ENCODE measurements at places on chromosomes 5 and 9. TPM values are rescaled to one million over a fixed set of nuclear protein-coding genes. Genes with fewer than 3 reads are reported as not detected.

PCDHA10 gene
- 0.68 TPM for total RNA-seq

PKD2L2 gene
- total RNA-seq = not detected

SCGB3A2 gene
- not detected for total RNA-seq

ADAMTS12 gene
- 3.5 TPM for total RNA-seq

IL33 gene
- total RNA-seq = 0.06 TPM

ANAPC2 gene
- 11.3 TPM for total RNA-seq

SLC27A6 gene
- total RNA-seq = 1.1 TPM

GRIN1 gene
- 0.06 TPM for total RNA-seq

LSM11 gene
- total RNA-seq = 9.0 TPM

SAXO1 gene
- not detected for total RNA-seq

GOLM1 gene
- total RNA-seq = 66.2 TPM

LECT2 gene
- total RNA-seq = not detected

NR5A1 gene
- total RNA-seq = not detected

MORN5 gene
- total RNA-seq = not detected

FOXD4L4 gene
- 0.34 TPM for total RNA-seq

SLC44A1 gene
- total RNA-seq = 30.7 TPM

DNA sequence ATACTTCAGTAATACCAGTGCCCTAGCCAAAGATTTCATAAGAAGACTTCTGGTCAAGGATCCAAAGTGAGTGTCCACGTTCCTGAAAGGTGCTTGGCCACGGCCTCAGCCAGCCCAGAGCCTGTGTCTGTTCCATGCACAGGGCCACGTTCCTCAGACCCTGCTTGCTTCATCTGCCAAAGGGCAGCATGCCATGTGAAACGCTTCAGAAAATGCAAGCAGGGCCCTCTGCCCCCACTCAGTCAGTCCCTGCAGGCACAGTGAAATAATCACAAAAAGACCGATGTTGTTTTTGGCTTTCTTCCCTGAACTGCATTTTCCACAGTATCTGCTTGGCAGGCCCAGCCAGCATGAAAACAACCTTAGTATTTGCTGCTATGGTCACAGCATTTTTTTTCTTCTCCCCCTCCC is 85.5 kb upstream of the CTSL start:
- DNase-seq = peak; percentile 60

DNA sequence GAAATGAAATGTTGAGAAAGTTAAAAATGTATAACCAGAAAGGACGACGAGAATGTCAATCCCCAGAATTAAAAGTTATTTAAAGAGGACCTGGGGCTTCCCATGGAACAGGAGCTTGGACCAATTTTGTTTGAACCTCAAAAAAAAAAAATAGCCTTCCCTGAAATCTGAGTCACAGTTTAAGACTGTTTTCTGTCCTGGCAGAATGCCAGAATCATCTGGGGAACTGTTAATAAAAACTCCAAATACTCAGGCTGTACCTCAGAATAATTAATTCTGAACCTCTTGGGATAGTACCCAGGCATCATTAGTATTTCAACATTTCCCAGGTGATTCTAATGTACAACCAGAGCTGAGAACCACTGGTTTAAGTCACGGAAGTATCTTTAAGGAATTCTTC is 102.2 kb upstream of the SLCO6A1 start:
- DNase-seq = peak; percentile 9

DNA sequence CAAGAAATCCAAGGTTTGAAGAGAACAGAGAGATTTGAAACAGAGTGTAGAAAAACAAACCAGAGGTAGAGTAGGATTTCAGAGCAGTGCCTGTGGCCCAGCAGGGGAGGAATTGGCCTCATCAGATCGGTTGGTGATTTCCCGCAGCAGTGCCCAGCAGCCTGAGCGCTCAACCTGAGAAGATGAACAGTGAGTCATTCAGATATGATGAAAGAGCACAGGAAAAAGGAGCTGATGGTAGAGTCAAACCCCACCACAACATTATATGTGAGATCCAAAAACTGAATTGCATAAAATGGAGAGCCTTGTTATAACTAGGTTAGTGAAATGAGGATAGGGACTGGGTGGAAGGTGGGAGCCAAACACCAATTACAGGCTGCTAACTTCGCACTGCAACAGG is 248.9 kb downstream of the PIK3R1 start:
- DNase-seq = peak; percentile 76

- DNase-seq = peak; percentile 62
Measured at GRCh38 chr9:72154468-72155285, 5.4 kb downstream of the GDA start.

GRCh38 chr9:32577316-32577715 is 4.4 kb upstream of the NDUFB6 start:
- DNase-seq = no peak

DNA sequence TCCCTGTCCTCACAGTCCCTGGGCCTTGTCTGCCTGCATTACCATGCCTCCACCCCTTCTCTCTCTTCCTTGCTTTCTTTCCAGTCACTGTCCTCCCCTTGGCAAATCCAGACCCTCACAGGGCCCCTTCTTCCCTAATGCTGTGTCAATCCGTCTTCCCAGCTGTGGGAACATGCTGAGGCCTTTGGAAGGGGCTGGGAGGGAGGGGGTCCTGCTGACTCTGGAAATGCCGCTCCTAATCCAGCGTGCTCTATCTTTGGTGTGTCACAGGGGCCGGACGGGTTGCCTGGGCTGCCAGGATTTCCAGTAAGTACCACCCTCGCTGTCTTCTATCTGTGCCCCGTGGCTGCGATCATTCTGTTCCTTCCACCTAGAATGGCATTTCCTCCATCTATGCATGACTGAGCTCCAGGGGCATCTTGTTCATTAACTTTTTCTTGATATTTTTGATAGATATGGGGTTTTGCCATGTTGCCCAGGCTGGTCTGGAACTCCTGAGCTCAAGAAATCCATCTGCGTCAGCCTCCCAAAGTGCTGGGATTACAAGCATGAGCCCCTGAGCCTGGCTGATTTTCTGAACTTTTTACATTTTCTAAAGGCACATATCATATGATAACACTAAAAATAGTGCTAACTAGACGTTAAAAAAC is 64.5 kb upstream of the TGFBR1 start:
- DNase-seq = no peak

- no peak for DNase-seq
Measured at GRCh38 chr9:111041902-111042301, 3.6 kb upstream of the LPAR1 start.

DNA sequence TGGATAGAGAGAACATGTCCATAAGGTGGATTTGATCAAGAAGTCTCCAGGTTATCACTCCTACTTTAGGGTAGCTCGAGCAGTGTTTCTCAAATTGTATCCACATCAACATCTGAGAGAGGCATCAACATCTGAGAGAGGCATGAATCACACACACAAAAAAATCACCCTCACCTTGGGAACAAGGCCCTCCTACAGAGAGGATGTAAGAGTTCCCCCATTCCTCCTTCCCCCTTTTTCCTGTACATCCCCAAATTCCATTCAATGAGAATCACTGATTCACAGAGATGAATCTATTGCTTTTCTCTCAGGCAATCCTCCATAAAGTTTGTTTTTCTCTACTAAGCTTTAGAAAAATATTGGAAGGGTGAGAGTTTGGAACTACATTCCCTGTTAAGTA is 233.4 kb upstream of the CDH6 start:
- no peak for DNase-seq

- DNase-seq = no peak
Measured at GRCh38 chr9:121675969-121676822, 24.8 kb downstream of the DAB2IP start.

DNA sequence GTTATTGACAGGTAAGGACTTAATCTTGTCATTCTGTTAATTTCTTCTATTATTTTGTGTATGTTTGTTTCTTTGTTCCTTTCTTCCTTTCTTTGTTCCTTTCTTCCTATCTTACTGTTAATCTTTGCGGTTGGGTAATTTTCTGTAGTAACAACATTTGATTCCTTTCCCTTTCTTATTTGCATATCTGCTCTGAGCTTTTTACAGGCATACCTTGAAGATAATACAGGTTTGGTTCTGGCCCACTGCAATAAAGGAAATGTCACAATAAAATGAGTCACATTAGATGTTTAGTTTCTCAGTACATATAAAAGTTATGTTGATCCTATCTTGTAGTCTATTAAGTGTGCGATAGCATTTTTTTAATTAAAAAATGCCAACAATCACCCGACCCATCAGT is 440.7 kb downstream of the NFIB start:
- DNase-seq = no peak

- DNase-seq = no peak
Measured at GRCh38 chr5:67510204-67510603, 313.6 kb upstream of the CD180 start.

GRCh38 chr9:82369251-82369945 is 380.8 kb downstream of the SPATA31D1 start:
- DNase-seq = no peak

- no peak for DNase-seq
Measured at GRCh38 chr5:8550921-8551320, 682.0 kb downstream of the MTRR start.

GRCh38 chr9:126343271-126343700 is 16.7 kb downstream of the MVB12B start:
- no peak for DNase-seq

DNA sequence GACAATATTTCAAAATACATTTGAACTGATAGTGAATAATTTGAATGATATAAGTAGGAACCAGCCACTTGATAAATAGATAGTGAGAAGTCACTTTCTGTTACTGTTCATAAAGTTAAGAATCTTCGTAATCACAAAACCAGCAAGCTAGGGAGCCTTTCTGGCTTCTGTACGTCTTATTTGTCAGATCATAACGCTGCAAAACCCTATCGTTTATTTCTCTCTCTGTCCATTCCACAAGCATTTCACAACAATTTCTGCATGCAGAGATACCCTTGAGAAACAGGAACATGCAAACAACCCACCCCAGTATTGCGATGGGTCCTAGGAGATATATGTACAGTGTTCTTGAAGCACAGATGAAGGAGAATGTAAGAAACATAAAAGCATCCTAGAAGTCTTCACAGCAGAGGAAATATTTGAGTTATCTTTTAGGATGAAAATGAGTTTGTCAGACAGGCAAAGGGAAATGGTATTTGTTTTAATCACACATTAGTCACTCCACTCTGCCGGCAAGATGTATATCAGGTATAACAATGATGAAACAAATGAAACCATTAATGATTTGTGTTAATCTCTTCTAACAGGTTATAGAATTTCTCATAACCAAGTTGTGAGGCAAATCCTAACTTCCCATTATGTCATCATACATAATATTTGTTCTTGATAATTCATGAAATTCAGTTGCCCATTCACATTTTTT is 668.7 kb upstream of the FTMT start:
- no peak for DNase-seq

DNA sequence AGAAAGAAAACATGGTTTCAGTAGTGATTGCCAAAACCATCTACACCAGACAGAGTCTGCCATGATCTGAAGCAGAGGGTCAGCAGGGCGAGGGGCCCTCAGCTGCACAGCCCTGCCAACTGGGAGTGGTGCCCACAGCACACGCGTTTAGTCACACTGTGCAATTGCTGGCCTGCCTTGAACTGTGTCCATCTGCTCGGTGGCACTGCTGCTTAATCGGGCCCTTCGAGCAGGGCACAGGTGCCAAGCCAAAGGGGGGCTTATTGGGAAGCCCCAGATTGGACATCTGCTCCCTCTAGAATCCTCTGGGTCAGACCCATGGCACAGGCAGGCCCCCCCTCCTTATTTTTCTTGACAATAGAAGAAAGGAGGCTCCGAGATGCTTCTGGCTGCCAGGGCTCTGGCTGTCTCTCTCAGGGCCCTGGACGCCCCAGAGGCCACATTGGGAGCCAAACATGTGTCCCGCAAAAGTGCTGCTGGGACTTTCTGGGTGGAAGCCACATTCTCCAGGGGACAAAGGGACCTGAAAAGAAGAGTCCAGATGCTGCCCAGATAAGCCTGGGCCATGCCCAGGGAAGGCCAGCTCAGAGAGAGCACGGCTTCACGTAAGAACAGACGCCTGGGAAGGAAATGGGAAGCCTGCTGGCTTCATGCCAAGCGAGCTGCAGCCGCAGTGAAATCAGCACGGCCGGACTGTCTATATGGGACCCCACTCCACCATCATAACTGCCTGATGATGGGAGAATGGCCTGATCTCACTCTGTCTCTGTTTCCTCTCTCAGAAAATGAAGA is 349.2 kb downstream of the GADD45G start:
- no peak for DNase-seq

GRCh38 chr9:33189331-33189791 is 22.2 kb upstream of the B4GALT1 start:
- DNase-seq = no peak

DNA sequence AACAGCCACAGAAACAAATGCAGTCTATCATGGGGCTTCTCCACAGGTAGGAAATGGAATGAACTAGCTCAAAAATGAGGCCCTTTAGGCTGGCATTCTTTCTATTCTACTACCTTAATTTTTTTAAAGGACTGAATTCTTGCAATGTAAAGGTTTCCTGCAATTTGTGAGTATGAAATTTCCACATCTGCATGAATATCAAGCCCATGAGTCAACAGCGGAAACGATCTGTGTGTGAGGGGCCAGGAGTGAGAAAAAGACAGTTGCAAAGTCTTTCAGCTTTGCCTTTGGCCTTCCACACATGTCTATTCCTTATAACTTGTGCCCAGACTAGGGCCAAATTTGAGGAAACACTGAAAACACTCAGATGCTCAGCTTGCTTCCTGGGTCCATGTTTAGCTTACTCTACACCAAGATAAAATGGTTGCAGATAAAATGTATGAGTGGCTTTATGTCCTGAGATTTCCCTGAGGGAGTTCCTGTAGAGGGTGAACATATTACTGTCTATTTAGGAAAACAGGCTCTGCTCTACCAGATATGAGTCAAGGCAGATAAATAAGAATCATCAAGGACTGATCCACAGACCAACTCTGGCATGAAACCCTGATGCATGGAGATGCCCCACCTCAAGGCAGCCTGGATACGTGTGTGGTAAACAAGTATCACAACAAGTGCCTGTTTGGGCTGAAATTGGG is 46.5 kb downstream of the RETREG1 start:
- DNase-seq = peak; percentile 69

DNA sequence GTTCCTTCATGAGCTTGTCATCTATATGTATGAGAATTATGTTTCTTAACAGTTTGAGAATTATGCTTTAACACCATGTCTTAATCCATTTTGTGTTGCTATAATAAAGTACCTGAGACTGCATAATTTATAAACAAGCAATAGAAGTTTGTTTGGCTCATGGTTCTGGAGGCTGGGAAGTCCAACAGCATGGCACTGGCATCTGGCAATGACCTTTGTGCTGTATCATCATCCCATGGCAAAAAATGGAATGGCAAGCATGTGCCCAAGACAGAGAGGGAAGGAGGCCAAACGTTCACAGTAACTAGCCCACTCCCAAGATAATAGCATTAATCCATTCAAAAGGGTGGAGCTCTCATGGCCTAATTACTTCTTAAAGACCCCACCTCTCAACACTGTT is 67.6 kb downstream of the MTX3 start:
- no peak for DNase-seq

- DNase-seq = no peak
Measured at GRCh38 chr9:33943389-33943788, 105.3 kb downstream of the UBAP2 start.

- DNase-seq = peak; percentile 18
Measured at GRCh38 chr9:75866273-75866871, 24.1 kb upstream of the PCSK5 start.

- no peak for DNase-seq
Measured at GRCh38 chr5:119913425-119913824, 284.1 kb downstream of the FAM170A start.

- DNase-seq = no peak
Measured at GRCh38 chr9:14344941-14345353, 31.0 kb upstream of the NFIB start.

- DNase-seq = no peak
Measured at GRCh38 chr5:322281-322941, 897 bp downstream of the AHRR start.

GRCh38 chr5:25909163-25909562 is 1129.2 kb downstream of the CDH9 start:
- DNase-seq = no peak

GRCh38 chr5:119435436-119436132 is 16.7 kb upstream of the HSD17B4 start:
- DNase-seq = peak; percentile 54
